ENCODE measurements at places on chromosomes 2 and 18. TPM values are rescaled to one million over a fixed set of nuclear protein-coding genes. Genes with fewer than 3 reads are reported as not detected.

Gene DNER
- 0.05 TPM for total RNA-seq

Gene OSBPL1A
- 15.1 TPM for total RNA-seq

Gene CNTNAP5
- total RNA-seq, result not detected

Gene MYO3B
- total RNA-seq, result not detected

Gene LINC00305
- total RNA-seq, result not detected

Gene CROCC2
- total RNA-seq, result 0.05 TPM

Gene BCS1L
- 39.2 TPM for total RNA-seq

Gene TTN
- 1,034 TPM for total RNA-seq

Gene NT5C1B
- total RNA-seq, result not detected

Gene ABHD1
- not detected for total RNA-seq

Gene LYG1
- total RNA-seq, result not detected

Gene ZSWIM2
- 0.16 TPM for total RNA-seq

Gene SERPINB7
- 4.5 TPM for total RNA-seq

Gene CFC1
- not detected for total RNA-seq

Gene TEX44
- not detected for total RNA-seq

Gene C1GALT1C1L
- not detected for total RNA-seq

Gene ABCB6
- total RNA-seq, result 46.2 TPM

Gene C2orf49
- 32.8 TPM for total RNA-seq

Gene RSAD2
- not detected for total RNA-seq

Gene CHAC2
- total RNA-seq, result 9.4 TPM

Gene FRZB
- total RNA-seq, result 1.7 TPM

Gene TNFRSF11A
- not detected for total RNA-seq

Gene HDLBP
- 661 TPM for total RNA-seq

Gene SIX3
- not detected for total RNA-seq

Gene AFG3L2
- 100 TPM for total RNA-seq

Gene REG1A
- not detected for total RNA-seq

Gene MTCL1
- total RNA-seq, result 66.9 TPM

Gene CCDC85A
- total RNA-seq, result 2.1 TPM

Gene MRPL44
- total RNA-seq, result 48.1 TPM

Gene SLC4A5
- total RNA-seq, result 2.0 TPM

Gene SKOR2
- not detected for total RNA-seq

Gene POTEC
- not detected for total RNA-seq

Gene GNAL
- 0.36 TPM for total RNA-seq

Gene TCF23
- total RNA-seq, result not detected

Gene TMEM37
- not detected for total RNA-seq

Gene SPATA3
- not detected for total RNA-seq

Gene MAPRE2
- 22.7 TPM for total RNA-seq

Gene ABCA12
- total RNA-seq, result 0.05 TPM

Gene RBKS
- total RNA-seq, result 2.0 TPM

Gene PLB1
- total RNA-seq, result 0.31 TPM

Gene GKN1
- total RNA-seq, result not detected

Gene ANKRD62
- not detected for total RNA-seq

Gene LRP2
- total RNA-seq, result 0.10 TPM

Gene CCDC150
- 7.6 TPM for total RNA-seq

Gene IL36A
- not detected for total RNA-seq

Gene IL1F10
- total RNA-seq, result not detected
